ENCODE measurements at places on chromosomes 13 and 19.

DNA sequence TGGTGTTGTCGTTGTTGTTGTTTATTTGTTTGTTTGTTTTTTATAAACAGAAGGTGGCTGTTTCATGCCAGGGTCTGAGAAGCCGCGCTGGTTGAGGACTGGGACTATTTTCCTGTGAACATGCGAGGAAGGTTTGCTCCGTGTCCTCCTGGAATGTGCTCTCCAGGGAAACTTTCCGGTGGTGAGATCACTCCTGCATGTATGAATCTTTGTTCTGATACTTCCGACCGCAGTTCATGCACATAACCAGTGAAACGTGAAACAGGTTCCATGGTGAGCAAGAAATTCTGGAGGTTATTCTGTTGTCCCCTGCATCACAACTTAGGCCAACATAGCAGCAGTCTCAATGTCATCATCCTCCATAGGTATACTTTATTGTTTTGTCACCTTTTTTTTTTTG, 187.6 kb upstream of the ARGLU1 start:
- DNase-seq: no peak

DNA sequence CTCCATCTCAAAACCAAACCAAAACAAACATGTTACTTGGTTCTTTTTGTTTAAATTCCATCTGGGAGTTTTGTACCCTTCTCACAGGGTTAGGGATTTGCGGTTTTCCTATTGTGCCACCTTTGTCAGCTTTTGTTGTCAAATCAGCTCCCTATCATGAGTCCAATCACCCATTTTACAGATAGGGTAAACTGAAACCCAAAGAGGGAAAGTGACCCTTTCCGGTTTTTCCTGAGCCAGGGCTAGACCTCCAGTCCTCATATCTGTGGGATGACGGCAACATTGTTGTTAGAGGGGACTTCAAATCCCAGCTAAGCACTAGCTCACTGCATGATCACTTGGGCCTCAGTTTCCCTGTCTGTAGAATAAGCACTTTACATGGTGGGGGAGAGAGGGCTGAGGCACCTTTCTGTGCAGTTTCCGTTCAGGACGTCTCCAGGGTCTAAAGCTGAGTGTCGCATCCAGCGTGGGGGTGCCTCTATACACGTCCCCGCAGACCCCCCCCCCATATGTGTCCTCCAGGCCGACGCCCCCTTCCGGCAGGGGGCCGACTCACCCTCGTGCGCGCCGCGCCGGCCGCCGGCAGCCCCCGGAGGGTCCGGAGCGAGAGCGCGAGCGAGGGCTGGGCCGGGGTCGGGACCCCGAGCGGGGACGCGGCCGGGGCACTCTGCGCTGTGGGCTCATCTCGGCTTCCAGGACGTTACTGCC, 3.9 kb downstream of the CCDC194 start:
- no peak for DNase-seq

DNA sequence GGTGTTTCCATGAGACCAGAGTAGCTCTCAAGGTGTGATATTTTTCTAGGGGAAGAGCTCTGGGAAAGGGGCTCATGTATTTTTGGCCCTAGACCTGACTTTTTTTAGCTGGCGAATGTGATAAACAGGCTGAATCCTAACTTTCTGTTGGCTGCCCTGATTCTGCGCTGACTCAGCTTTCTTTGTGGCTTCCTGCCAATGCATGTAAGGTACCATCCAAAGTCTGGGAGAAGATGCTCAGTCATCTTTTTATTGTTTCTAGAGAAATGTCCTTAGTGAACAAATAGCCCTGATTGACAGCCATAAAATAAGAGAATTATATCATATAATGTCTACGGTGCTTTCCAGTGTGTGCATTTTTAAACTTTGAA, 113.6 kb upstream of the MBNL2 start:
- DNase-seq: no peak

- no peak for DNase-seq
These were observed 363 bp downstream of the CACNA1A start for GRCh38 chr19:13505761-13506470.

DNA sequence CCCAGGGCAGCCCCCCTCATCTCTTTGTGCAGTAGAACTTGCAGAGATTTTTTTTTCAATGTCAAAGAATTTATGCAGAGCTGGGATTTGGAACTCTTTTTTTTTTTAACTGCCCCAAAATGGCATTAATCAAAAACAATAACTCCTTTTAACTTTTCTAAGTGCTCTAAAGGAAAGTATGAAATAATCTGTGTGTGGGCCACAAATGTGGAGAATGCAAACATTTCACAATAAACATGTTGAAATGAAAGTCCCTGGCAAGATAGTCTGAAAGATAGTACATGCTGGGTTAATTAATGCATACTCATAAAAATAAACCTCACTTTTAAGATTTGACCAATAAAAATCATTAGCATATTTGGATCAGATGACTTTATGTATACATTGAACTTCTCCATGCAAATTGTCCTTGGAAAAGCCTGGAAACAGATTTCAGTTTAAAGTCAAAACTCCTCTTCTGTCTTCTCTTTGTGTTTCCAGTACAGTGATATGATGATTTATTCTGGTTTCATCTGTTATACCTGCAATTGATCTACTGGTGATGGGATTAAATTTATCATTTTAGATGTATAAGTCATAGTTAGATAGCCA, 30.5 kb upstream of the ZNF536 start:
- DNase-seq: no peak

DNA sequence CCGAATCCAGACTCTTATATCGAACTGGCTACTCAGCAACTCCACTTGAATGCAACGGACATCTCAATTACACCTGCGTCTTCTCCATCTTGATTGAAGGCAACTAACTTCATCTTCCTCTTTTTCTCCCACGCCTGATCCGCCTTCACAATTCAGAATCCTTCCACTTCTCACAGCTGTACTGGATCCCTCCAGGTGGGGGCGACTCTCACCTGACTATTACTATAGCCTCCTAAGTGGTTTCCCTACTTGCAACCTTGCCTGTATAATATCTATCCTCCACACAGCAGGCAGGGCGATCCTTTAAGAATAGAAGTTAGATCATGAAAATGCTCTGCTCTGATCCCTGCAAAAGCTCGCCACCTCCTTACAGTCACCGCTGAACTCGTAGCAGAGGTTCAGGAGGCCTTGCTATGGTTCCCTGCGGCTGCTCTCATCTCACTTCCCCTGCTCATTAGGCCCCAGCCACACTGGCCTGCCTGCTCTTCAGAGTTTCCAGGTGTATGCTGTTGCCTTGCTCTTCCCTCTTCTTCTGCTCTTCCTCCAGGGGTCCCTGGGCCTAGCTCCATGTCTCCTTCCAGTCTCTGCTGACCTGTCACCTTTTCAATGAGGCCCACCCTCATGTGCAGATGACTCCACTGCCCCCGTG, 31.9 kb downstream of the RFXAP start:
- no peak for DNase-seq

DNA sequence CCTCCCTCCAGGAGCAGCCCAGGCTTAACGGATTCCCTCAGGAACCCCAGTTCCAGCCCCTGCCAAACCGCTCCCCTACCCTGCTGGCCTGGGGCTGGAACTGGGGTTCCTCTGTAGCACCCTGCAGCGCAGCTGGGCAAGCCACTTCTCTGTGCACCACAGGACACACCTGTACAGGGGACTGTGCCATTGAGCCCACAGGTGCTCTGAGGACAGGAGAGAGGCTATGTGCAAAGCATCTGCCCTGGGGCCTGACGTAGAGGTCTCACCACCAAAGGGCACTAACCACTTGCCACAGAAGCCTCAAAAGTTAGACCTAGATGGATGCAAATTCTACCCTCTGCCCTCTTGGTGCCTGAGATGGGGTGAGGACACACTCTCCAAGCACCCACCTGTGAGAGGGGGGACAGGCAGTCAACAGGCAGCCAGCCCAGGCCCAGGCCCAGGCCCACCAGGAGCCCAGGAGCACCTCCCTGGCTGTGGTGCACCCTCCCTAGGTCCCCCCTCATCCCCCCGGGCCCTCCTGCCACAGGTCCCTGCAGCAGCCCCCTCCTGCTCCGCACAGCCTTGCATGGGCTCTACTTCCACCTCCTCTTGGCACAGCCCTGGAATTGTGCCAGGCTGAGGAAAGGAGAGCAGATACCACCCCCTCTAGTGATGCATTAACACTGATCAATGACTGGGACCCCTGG, 27.6 kb upstream of the SLC35E1 start:
- DNase-seq: no peak

DNA sequence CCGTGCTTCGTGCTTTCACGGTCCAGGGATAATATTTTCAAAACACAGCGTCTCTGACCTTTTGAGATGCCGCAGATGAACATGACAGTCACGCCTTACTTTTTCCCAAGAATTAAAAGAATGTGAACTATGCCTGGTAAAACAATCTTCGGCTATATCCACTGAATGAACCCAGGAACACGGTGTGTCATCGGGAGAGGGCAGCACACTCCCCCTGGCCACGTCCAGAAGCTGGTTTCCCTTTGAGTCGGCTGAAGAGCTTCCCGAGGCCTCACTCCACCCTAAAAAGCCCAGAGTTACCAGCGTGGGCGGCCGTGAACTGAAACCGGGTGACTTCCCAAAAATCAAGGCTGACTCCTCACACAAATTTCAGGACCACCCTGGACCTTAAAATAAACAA, 22.9 kb upstream of the SHISA2 start:
- no peak for DNase-seq

GRCh38 chr19:48678201-48678600, 5.4 kb upstream of the NTN5 start:
- no peak for DNase-seq

All from femur (tissue), 1 donor.